Central memory CD4-positive, alpha-beta T cell (primary cell): ENCODE measurements at places on chromosomes 7 and 10.

- DNase-seq: no peak
Measured at GRCh38 chr7:137354396-137354795, 10.9 kb upstream of the PTN start.

- no peak for DNase-seq
Measured at GRCh38 chr10:13844651-13845050, 257.9 kb downstream of the PRPF18 start.

- no peak for DNase-seq
Measured at GRCh38 chr10:21978191-21978862, 25.2 kb downstream of the DNAJC1 start.

GRCh38 chr10:11551916-11552602 is 59.4 kb downstream of the USP6NL start:
- no peak for DNase-seq

DNA sequence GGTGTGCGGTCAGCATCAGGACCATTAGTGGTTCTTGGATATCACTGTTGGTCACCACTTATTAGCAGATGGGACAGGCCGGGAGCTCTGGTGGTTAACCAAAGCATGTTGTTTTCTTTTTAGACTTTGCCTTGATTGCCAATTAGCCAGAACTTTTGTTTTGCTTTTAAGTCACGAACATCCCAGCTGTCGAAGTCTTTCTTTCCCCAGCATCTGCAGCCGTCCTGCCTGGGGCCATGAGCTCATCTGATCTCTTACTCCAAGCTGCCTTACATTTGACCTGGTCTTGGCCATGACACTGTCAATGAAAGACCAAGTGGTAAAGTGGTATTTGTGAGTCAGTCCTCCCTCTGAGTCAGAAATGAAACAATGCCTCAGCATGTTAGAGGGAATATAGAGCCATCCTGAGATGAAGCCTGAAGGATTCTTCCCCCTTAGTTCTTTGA is 53.9 kb upstream of the CREB5 start:
- DNase-seq: no peak

DNA sequence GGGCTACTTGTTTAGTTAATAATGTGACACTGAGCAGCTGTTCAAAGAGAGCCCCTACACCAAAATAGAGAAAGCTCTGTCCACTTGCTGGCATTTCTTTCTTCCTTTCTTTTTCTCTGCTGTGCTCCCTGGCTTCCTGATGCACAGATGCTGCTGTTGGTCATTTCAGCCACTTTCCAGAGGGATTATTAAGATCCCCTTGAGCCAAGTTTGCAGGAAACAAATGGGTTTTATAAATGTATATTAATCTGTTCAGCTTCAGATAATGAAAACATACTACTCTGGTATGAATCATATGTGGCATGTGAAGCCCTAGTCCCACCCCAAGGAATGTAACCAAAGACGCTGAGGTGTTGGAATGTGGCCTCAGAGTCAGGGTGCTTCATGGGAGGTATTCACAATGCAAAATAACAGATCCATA is 638.2 kb upstream of the FZD8 start:
- DNase-seq: no peak

- DNase-seq: no peak
Measured at GRCh38 chr10:92363498-92363897, 72.5 kb downstream of the MARCHF5 start.

- DNase-seq: peak; percentile 36
Measured at GRCh38 chr10:89163265-89163995, 43.7 kb downstream of the CH25H start.

- DNase-seq: no peak
Measured at GRCh38 chr7:24881623-24882022, 98.4 kb downstream of the OSBPL3 start.

- DNase-seq: no peak
Measured at GRCh38 chr10:112465299-112465883, 18.4 kb downstream of the VTI1A start.

DNA sequence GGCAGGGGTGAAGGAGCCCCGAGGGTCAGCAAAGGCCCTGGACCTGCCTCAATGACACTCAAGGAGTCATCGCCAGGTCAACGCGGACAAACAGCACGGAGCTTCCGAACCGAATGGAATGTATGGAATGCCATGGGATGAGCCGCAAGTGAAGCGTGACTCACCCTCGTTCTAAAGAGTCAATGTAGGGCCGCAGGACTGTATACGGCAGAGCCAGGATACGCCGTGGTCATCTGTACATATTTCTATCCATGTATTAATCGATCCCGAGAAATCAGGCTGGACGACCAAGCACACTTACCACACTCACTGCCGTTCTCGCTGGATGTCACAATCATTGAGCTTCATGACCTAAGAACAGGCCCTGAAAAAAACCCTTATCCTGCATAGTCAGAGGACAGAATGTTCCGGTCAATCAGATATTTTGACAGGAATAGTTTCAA is 4.3 kb downstream of the SNX8 start:
- DNase-seq: no peak

DNA sequence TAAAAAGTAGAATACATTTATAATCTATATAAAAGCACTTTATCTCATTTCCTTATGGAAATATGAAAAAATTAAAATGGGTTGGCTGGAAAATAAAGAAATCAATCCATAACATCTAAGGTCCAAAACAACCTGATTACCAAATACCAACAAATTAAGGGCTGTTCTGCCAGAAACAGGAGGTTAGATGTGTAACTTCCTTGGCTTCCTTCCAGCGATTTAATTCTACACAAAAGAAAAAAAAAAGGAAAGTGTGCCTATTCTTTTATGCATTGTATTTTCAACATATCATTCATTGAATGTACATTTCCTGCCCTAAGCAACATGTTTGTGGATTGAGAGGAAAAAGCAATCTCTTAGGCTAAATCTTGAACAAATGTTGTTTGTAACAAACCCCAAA is 36.2 kb upstream of the USP6NL start:
- DNase-seq: no peak

DNA sequence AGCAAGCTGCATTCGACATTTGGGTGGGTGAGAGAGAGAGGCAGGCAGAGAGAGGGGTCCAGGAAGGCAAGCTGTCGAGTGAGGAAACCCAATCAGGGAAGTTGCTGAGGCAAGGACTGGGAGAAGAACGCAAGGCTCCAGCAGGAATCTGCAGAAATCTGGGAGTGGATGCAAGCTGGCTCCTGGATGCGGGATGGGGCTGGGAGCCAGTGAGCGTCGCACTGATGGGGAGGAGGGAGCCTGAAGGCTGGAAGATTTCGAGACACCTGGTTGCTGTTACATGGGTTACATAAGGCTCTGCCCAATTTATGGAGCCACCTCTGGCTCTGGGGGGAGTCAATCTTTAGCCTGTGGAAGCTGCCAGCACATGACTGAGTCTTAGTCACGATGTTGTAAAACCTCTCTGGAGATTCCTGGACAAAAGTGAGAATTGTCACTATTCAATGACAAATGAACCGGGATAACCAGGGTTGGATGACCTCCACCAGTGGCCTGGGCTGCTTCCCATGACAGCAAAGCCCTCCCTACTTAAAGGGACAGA is 51.1 kb upstream of the ADRB1 start:
- DNase-seq: no peak

DNA sequence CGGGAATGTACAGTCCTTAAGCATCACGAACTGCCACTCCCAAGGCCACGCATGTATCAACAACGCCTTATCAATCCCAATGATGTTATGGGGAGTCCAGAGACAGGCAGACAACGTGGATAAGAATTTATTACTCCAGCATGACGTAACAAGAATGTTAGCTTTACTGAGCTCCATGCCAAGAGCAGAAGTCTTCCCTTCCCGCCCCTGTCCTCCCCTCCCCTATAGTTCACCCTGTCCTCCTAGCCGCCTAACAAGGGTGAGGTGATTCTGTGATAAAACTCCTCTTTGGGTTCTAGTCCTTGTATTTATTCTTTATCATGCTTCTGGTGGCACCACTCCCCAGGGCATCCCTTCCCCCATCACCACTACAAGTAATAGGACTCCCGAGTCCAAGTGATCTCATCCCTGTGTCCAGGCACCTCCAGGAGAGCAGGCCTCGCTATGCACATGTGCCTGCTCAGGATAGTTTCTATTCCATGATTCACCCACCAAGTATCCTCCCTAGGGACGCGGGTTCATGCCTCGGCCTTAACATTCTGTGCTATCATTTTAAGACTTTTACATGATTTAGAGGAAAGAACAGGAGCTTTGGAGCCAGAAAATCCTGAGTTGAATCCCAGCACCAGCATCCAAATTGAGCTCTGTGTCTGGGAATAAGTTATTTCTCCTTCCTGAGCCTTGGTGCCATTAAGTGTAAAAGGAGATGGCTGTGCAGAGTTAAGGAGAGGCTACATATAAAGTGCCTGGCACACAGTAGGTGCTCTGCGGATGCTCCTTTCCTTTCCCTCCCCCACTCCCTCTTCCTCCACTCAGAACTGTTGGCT is 15.4 kb downstream of the GSDME start:
- DNase-seq: no peak

- no peak for DNase-seq
Measured at GRCh38 chr7:46291601-46292150, 370.6 kb upstream of the IGFBP3 start.

DNA sequence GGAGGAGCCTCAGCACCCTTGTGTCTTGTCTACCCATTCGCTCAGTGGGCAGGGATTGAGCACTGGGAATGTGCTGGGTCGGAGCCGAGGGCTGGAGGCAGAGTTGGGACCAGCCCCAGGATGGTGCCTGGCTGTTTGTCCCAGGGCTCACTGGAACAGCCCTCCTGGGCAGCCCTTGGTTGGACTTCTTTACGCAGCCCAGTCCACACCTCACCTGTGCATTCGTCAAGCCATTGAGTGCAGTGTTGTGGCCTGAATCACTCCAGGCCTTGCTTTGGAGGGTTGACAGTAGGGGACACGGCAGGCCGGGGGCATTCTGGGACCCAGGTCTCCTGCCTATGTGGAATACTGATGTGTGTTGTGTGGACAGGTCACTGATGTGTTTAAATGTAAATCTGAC is 229.6 kb downstream of the MGMT start:
- DNase-seq: no peak

- DNase-seq: no peak
Measured at GRCh38 chr10:112775892-112776674, 174.0 kb upstream of the TCF7L2 start.
